ENCODE measurements at places on chromosomes 5 and 9.
A peak's percentile ranks its signal among the peaks of the same experiment; 100 is the strongest.

GRCh38 chr9:30505311-30505710 is 1879.1 kb upstream of the ACO1 start:
- DNase-seq = no peak

GRCh38 chr5:170286386-170286925 is 11.1 kb downstream of the LCP2 start:
- no peak for DNase-seq

DNA sequence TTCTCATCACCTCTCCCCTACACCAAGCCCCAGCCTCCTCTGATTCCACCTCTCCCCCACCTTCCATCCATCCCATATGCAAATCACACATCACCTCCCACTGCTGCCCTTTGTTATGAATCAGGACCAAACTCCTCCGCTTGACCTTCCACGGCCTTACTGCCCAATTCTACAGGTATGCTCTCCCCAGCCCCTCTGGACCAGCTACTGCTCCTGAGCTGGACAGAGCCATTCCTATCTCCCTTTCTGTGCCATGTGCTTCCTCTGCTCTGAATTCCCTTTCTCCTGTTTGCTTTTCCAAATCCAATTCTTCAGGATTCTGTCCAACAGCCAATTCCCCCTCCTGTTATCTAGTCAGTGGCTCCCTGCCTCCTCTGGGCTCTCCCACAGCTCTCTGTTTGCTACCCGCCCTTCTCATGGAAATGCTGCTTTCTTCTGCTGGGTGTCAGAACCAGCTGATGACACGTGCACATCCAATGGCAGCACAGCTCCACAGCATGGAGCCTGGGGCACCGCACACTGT is 8.3 kb downstream of the FABP6 start:
- no peak for DNase-seq

DNA sequence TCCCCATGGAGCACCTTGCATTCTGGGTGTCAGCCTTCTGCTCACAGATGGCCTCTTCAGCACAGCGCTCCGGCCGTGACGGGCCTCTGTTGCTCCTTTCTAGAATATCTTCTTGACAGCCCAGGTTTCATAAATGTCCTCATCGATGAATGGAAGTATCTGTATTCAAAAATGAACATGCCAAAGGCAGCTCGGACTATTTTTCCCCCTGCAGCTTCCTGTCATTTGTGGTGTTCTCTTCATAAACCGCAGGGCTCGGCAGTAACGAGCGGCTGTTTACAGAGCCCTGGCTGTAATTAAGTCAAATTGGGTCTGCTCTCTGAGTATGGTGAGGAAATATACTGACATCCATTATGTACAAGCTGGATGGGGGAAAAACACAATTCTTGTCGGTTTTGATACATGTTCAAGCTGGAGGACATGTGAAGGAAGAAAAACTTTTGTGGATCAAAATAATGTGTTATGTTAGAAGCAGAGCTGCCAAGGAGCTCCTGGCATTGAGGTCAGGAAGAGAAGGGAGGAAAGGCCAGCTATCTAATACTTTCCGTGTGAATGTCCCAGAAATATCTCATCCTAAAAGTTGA is 154.1 kb upstream of the CD180 start:
- DNase-seq = no peak

GRCh38 chr5:24623031-24623430 is 21.7 kb downstream of the CDH10 start:
- DNase-seq = peak; percentile 3

DNA sequence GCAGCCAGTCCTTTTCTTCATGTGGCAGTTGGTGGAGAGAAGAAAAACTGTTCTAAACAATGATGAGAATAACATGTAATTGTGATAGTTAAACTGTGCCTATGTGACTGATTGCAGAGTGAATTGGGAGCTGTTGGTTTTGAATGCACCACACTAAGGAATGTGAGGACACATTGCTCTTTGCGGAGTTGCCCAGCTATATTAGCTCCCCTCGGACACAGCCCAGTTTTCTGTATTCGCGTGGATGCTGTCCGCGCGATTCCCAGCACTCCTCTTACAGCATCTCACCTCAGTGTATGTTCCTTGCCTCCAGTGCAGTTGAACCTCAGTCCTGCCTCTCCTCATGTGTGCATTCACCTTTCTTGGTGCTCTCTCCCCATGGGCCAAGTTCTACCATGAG is 32.2 kb downstream of the TGFBI start:
- DNase-seq = no peak

GRCh38 chr9:137988051-137988450 is 110.5 kb downstream of the CACNA1B start:
- DNase-seq = no peak

GRCh38 chr5:151384106-151384505 is 36.7 kb upstream of the SLC36A2 start:
- no peak for DNase-seq

GRCh38 chr9:127801955-127802575 is 617 bp upstream of the FPGS start:
- no peak for DNase-seq

DNA sequence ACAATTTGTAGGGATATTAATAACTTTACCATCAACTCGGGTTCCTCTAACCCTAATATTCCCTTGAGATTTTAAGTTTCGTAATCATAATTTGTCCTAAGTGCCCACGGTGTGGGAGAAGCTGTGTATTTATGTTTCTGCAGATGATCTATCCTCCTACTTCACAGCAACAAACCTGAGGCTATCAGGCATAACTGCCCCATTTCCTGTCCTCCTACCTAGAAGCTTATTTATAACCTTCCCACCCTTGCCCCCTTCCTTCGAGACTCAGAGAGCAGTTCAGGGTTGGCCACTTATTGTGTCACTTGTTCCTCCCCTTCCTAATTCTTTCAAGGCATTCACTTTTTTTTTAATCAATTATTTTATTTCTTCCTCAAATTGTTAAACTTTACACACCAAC is 29.6 kb upstream of the LCP2 start:
- DNase-seq = no peak

DNA sequence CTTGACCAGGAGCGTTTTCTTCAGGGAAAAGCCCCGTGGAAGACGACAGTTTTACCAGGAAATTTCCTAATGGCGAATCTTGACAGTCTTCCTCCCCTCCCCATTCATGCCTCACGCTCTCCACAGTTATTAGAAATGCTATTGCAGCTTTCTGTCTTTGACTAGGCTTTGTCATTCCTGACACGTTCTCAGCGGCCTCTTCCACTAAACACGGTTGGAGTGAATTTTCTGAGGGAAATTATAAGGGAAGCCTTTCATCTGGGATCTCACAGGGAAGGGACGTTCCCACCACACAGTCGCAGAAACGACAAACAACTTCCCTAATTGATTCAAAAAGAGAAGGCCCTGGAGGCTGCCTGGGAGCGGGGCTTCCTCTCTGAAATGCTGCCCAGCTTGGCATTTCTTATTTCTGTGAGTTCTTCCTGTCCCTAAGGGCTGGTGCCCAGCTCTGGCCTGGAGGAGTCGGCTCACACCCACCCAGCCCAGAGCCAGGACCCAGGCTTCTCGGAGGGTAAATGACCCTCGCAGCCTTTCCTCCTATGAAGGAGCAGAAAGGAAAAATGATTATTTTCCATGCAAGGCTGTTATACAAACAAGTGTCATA is 57.1 kb upstream of the PPP1R26 start:
- no peak for DNase-seq

DNA sequence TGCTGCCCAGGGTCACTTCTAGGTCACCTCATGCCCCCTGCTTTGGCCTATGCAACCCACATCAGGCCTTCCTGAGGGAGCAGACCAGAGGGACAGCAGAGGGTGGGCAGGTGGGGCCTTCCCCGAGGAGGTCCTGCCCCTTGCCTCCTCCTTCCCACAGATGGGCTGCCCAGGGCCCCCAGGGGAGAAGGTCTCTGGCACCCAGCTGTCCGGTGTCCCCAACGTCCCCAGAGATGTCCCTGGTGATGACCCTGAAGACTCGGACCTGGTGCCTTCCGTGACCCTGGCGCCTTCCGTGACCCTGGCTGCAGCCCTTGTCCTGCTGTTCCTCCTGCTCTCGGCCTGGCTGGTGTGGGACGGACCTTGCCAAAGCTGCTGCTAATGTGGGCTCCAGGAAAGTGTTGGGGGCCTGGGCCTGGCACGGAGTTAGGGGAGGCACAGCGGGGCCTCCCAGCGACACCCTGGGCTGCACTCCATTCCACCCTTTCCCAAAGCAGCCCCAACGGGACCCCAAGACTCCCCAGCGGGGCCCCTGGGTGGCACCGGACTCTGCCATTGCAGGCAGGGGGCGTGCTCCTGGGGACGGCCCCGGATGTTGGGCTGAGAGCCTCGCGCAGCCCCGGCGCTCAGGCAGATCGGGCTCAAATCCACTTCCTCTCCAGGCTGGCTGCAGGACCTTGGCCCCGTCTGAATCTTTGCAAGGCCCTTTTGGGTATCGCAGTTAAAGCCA is 6.8 kb upstream of the SLC2A6 start:
- DNase-seq = no peak

DNA sequence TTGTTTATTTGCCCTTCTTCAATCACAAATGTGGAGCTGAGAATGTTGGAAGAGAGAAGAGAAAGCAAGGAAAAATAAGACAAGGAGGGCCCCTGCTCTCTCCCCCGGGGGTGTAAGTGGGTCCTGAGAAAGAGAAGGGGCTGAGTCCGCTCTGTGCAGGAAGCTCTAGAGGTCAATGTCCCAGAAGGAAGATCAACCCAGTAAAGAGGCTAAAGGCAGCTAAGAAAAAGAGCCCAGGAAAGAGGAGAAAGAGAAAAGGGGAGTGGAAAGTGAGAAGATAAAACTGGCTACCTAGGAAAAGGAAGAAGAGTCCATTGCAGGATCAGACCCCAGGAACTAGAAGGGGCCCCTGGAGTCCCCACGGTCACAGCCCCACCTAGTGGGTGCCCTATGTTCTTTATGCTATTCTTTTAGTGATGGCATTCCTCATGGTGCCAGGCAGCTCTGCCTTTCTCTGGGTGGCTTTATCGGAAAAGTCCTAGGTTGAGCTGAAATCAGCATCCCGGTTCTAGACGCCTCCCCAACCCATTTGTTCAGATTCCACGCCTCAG is 583.4 kb downstream of the ACTL7B start:
- peak; percentile 41 for DNase-seq

DNA sequence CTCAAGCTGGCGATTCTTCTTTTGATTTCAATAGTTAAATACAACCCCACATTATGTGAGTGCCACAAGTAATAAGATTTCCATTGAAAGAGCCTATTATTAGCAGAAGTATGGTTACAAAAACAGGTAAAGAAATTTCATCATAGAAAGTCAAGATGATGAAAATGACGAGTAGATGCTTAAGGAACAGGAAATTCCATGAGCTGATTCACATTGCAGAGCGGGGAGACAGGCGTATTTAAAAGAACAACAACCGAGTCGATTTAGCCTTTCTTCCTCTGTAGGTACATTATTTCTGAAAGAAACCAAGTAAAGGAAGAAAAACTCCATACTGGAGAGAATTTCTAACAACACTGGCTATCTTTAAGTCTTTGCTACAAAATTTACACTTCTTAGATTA is 310.4 kb downstream of the SLF1 start:
- no peak for DNase-seq

Data from NCI-H1105 (cell line).